ENCODE measurements at places on chromosomes 6 and 20.
A peak's percentile ranks its signal among the peaks of the same experiment; 100 is the strongest.

- no peak for DNase-seq
Measured at GRCh38 chr20:19743640-19743995, 14.4 kb upstream of the RIN2 start.

DNA sequence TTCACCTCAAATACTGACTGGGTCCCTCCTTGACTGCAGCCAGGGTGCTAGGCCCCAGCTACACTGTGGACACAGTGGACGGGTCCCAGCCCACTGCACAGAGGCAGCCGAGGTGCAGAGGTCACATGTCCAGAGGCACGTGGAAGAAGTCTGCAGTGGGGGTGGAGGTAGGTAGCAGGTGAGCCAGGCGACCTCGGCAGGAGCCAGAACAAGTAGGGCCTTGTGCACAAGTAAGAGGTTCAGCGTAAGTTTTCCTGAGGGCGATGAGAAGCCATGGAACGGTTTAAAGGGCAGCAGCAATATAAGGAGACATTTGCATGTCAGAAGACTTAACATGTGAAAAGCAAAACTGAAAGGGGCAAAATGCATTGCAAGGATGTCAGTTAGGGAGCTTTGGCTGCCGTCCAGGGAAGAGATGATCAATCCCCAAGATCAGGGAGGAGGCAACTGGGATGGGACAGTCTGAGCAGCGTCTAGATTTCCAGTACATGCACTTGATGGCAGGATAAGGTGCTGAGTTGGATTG is 49.7 kb upstream of the SNX9 start:
- DNase-seq = no peak

DNA sequence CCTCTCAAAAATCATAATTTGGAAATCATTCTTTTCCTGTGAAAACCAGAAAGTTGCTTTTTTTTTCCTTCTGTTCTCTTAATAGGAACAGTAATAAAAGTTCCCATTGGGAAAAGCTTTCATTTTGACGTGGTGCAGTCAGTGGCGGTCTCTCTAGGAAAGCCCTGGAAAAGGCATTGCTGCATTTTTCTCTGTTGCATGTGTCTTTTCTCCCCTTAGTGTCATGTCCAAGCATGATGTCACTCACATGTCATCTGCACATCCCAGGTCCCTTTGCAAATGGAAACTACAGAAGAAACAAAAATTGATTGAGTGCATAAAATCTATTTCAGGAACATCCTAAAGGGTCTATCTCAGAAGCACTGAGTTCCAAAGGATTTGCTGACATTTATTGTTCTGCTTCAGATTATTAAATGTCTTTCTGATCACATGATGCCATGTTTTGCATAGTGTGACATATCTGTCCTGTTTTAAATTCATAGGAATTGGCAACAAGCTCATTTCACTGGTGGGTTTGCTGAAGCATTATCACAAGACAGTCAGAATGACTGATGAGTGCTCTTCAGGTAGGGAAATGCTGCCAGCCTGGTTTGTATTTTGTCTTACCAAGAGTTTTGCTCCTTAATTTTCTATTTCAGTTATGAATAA is 208.7 kb downstream of the SOX4 start:
- DNase-seq = no peak

DNA sequence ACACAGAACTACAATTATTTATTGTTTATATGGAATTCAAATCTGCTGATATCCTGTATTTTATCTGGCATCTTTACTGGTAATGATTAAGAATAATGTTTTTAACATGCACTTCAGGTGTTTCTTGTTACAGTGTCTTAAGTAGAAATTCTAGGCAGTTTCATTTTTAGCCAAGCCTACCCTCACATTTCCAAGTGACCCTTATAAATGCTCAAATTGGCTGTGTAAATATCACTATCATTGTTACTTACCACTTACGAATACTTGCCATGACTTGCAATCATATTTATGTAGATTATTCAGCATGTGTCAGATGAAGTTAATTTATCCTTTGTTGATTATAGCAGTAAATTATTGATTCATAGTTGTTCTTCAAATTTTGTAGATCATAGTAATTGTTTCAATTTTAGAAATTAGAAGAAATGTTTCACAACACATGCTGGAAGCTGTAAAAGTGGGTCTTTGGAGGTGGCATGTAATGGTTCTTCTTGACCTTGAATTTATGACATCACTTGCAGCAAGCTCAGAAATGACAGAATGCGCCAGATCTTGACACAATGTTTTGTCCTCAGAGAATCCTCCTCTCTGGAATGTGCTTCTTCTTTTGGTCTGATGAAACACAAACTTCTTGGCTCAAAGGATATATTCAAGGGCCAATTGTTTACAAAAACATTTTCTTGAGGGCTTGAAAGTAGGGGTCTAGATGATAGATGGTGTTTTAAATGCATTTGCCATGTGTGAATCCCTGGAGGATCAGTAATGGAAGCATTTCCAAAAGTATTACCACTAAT is 471.8 kb downstream of the COL12A1 start:
- no peak for DNase-seq

- DNase-seq = peak; percentile 2
Measured at GRCh38 chr20:6768228-6769140, 998 bp downstream of the BMP2 start.

- peak; percentile 60 for DNase-seq
Measured at GRCh38 chr6:137699031-137699683, 167.9 kb upstream of the TNFAIP3 start.

DNA sequence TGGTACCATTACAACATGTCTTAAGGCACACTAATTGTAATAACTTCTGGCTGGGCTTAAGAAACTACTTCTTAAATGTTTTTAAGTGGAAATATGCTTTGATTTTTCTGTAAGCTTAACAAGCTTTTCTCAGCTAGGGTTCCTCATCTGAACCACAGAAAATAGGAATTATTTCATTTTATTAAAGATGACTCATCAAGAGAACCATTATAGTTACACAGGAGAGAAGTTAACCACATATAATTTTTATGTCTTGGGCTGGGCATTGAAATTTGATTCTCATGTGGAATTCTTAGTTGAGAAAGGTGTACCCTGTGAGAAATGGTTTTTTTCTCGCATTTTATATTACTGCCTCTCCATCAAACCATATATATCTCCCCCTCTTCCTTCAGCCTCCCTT is 75.1 kb downstream of the QKI start:
- DNase-seq = no peak

- no peak for DNase-seq
Measured at GRCh38 chr6:140153703-140154102, 779.3 kb upstream of the CITED2 start.

DNA sequence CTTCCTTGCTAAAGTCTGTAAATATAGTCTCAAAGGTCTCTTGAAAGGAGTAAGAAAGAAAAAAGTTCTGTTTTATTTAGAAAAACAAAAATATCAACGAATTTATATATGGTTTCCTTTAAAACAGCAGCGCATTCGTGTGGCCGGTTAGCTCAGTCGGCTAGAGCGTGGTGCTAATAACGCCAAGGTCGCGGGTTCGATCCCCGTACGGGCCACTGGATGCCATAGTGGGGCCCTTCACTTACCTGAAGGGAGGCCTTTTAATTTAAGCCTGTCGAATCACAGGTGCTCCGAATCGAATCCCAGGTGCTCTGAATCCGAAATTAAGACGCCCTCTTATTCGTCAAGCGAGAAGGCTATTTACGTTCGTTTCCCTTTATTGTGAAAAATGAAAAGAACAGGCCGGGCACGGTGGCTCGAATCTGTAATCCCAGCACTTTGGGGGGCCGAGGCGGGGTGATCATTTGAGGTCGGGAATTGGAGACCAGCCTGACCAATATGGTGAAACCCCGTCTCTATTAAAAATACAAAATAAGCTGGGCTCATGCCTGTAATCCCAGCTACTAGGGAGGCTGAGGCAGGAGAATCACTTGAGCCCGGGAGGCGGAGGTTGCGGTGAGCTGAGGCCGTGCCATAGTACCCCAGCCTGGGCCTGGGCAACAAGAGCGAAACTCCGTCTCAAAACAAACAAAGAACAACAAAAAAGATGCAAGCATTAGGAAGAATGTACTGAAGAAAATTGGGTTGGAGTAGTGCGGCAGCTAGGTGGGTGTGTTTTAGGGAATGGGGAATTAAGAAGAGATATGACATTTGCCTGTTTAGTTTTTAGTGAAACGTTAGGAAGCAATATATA is 195.8 kb upstream of the ZNF184 start:
- peak; percentile 86 for DNase-seq

GRCh38 chr6:27893836-27894807 is 18.1 kb downstream of the OR2B2 start:
- peak; percentile 83 for DNase-seq

- peak; percentile 19 for DNase-seq
Measured at GRCh38 chr6:157510323-157511188, 129.6 kb downstream of the ZDHHC14 start.
